Mesangial cell (primary cell): ENCODE measurements at places on chromosomes 7 and 10. TPM values are rescaled to one million over a fixed set of nuclear protein-coding genes. Genes with fewer than 3 reads are reported as not detected.

CPXM2 gene
- total RNA-seq = under 0.01 and 0.16 TPM in 2 replicates

LCOR gene
- total RNA-seq = 9.5 and 12.9 TPM in 2 replicates

CPEB3 gene
- 0.16 and 0.89 TPM in 2 replicates for total RNA-seq

CTAGE8 gene
- total RNA-seq = 0.38 and 1.6 TPM in 2 replicates

LMTK2 gene
- 9.3 and 15.5 TPM in 2 replicates for total RNA-seq

POLR2J2 gene
- 0.33 and 2.7 TPM in 2 replicates for total RNA-seq

SFMBT2 gene
- total RNA-seq = 4.2 and 5.2 TPM in 2 replicates

TMEM176A gene
- 1.1 TPM in 1 of 2 replicates, not detected in the other for total RNA-seq

JAKMIP3 gene
- total RNA-seq = under 0.01 and 0.13 TPM in 2 replicates

CYP2C9 gene
- total RNA-seq = not detected in 2 replicates

CD36 gene
- 0.13 TPM in 1 of 2 replicates, not detected in the other for total RNA-seq

ITPRID1 gene
- not detected in 2 replicates for total RNA-seq

IFT22 gene
- 32.3 and 36.8 TPM in 2 replicates for total RNA-seq

PDAP1 gene
- total RNA-seq = 23.5 and 58.7 TPM in 2 replicates

SUN1 gene
- 91.1 and 104 TPM in 2 replicates for total RNA-seq

PAX4 gene
- total RNA-seq = not detected in 2 replicates

CYP26C1 gene
- total RNA-seq = 0.63 TPM in 1 of 2 replicates, not detected in the other

THSD7A gene
- total RNA-seq = 0.16 and 1.4 TPM in 2 replicates

OR13A1 gene
- not detected in 2 replicates for total RNA-seq

PPP1R9A gene
- total RNA-seq = 4.4 and 11.8 TPM in 2 replicates

SEMA3C gene
- total RNA-seq = 72.4 and 161 TPM in 2 replicates
